Activated CD4-positive, alpha-beta T cell treated with anti-CD3 and anti-CD28 coated beads for 36 hours (primary cell): ENCODE measurements at places on chromosomes 6 and 20. TPM values are rescaled to one million over a fixed set of nuclear protein-coding genes. Genes with fewer than 3 reads are reported as not detected.
A peak's percentile ranks its signal among the peaks of the same experiment; 100 is the strongest.

Gene WFDC12
- not detected for total RNA-seq

Gene BPIFB2
- not detected for total RNA-seq

Gene NCR2
- total RNA-seq: not detected

Gene PHACTR1
- total RNA-seq: not detected

Gene TTK
- 47.2 TPM for total RNA-seq

GRCh38 chr20:33016581-33017109 is 9.1 kb downstream of the BPIFB2 start:
- peaks cover 2% of the 10 kb centered on the region for H3K4me1 ChIP-seq
- peak overlapping the region; percentile 55 for H3K27ac ChIP-seq
- H3K27me3 ChIP-seq: no peaks in the 10 kb centered on the region

- no peak overlapping the region for H3K27ac ChIP-seq
- no peaks in the 10 kb centered on the region for H3K36me3 ChIP-seq
- no peak overlapping the region for H3K4me3 ChIP-seq
- no peak for DNase-seq
- no peaks in the 10 kb centered on the region for H3K4me1 ChIP-seq
Observed at GRCh38 chr20:22601361-22602141, 17.2 kb upstream of the FOXA2 start.

- peak; percentile 89 for DNase-seq
- no peak overlapping the region for H3K27ac ChIP-seq
- H3K36me3 ChIP-seq: peaks cover 7% of the 10 kb centered on the region
- H3K4me1 ChIP-seq: peaks cover 27% of the 10 kb centered on the region
- no peak overlapping the region for H3K4me3 ChIP-seq
- no peaks in the 10 kb centered on the region for H3K27me3 ChIP-seq
Observed at GRCh38 chr20:1437235-1437904, 29.3 kb downstream of the NSFL1C start.

DNA sequence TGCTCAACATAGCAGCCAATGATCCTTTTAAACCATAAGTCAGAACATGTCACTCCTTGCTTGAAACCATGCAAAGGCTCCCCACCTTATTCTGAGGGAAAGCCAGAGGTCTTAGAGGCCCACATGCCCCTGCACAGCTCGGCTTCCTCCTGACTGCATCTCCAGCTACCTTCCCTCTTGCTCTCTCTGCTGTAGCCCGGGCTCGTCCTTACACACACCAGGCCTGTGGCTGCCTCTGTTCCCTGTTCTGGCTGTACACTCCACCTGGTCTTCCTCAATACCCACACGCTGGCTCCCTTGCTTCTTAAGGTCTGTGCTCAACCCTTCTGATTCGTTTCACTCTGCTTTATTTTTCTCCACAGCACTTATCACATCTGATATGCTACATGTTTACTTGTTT is 116.2 kb downstream of the TNFAIP3 start:
- H3K27me3 ChIP-seq: no peaks in the 10 kb centered on the region
- H3K36me3 ChIP-seq: no peaks in the 10 kb centered on the region
- no peak overlapping the region for H3K4me3 ChIP-seq
- H3K4me1 ChIP-seq: peaks cover 12% of the 10 kb centered on the region

GRCh38 chr6:148407372-148407771 is 64.7 kb downstream of the SASH1 start:
- H3K4me1 ChIP-seq: no peaks in the 10 kb centered on the region
- no peaks in the 10 kb centered on the region for H3K36me3 ChIP-seq
- no peak overlapping the region for H3K27ac ChIP-seq
- DNase-seq: no peak
- H3K4me3 ChIP-seq: no peak overlapping the region

GRCh38 chr20:14521436-14521835 is 184.0 kb upstream of the FLRT3 start:
- no peak overlapping the region for H3K4me3 ChIP-seq
- no peaks in the 10 kb centered on the region for H3K36me3 ChIP-seq
- no peaks in the 10 kb centered on the region for H3K4me1 ChIP-seq
- no peaks in the 10 kb centered on the region for H3K27me3 ChIP-seq

DNA sequence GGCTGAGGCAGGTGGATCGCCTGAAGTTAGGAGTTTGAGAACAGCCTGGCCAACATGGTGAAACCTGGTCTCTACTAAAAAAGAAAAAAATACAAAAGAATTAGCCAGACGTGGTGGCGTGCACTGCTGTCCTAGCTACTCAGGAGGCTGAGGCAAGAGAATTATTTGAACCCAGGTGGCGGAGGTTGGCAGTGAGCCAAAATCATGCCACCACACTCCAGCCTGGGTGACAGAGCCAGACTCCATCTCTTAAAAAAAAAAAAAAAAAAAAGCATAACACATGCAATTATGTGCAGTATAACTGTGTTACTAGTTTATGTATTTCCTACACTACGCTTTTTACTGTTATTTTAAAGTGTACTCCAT is 31.9 kb upstream of the FAM135A start:
- no peaks in the 10 kb centered on the region for H3K36me3 ChIP-seq
- peaks cover 4% of the 10 kb centered on the region for H3K27me3 ChIP-seq
- H3K4me3 ChIP-seq: no peak overlapping the region
